ENCODE measurements at places on chromosomes 2 and 18.

GRCh38 chr18:62790871-62791772 lies 75.8 kb downstream of the PHLPP1 start:
- DNase-seq: no peak

GRCh38 chr2:72278046-72278445 lies 130.4 kb upstream of the CYP26B1 start:
- no peak for DNase-seq

DNA sequence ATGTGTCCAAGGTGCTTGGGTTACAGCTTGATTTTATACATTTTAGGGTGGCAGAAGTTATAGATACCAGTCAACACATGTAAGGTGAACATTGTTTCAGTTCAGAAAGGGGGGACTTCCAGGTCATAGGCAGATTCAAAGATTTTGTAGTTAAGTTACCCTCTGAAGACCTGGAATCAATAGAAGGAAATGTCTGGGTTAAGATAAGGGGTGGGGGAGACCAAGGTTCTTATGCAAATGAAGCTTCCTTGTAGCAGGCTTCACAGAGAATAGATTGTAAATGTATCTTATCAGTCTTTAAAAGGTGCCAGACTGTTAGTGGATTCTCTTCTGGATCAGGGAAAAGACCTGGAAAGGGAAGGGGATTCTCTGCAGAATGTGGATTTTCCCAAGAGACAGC lies 42.4 kb downstream of the BMPR2 start:
- DNase-seq: no peak

DNA sequence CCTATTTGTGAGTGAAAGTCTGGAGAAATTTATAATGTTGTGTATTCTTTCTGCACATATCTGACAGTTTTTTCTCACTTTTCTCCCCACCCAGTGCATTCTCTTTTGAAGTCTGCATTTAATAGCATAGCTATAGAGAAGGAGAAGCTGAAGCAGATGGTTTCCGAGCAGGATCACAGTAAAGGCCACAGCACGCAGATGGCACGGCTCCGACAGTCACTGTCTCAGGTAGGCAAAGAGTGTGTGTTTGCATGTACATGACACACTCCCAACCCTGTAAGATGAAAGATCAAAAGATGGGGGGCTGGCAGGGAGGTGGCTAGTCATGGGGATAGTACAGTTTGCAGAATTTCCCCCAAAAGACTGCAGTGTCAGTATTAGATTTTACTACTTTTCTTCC lies 89.4 kb downstream of the PRKRA start:
- no peak for DNase-seq

DNA sequence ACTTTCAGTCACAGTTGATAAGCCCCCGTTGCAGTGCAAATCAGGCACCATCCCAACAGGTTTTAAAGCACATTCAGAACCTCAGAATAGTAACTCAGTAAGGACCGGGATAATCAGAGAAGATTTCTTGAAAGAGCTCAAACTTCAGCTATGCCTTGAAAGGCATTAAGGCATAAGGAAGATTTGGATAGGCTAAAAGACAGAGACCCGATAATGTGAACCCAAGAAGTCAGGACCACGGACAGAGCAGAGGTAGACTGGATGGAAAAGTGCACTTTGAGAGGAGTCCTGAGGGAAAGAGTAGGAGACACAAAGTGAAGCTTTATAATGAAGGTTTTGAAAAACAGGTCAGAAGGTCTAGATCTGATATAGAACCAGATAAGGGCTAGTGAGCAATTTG lies 36.9 kb upstream of the KLF7 start:
- no peak for DNase-seq

- DNase-seq: no peak
Measured at GRCh38 chr2:9325428-9325827, 97.9 kb downstream of the ITGB1BP1 start.

DNA sequence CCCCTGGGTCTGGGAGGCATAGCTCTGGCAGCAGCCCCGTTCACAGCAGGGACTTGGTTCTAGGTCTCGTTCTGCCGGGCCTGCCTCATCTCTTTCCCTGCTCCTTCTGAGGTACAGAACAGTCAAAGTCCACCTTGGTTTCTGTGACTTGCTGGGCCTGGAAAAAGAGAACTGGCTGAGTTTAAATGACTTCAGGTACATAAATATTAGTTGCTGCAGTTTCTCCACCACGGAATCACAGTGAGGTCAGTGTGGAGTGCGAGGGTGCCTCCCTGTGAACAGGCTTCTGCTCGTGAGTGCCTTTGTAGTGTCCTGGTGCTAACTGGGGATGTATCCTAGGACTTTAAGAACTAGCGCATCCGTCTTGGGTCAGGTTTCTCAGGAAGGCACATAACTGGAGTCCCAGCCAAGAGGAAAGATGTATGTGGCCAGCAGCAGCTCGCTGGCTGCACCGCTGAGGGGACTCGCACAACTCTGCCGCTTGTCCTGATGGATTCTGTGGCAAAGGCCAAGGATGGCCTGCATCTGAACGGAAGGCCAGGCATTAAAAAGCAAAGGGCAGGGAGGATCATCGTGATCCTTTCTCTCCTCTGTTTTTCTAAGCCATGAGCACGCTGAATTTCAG lies 188.6 kb downstream of the SH3RF3 start:
- DNase-seq: no peak

DNA sequence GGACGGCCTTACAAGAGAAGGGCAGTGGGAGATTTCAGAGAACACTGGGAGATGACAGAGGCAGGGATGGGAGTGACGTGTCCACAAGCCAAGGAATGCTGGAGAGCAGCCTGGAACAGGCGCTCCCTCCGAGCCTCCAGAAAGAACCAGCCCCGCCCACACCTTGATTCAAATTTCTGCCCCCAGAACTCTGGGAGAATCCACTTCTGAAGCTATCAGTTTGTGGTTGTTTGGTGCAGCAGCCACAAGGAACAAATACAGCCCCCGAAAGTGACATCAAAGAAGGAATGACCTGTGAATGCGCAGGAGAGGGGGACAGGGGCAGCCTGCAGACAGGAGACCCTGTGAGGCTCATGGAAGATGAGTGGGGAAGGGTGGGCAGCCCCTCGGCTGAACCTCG lies 67.3 kb downstream of the TWIST2 start:
- DNase-seq: no peak

GRCh38 chr2:29022679-29023078 lies 41.6 kb downstream of the TOGARAM2 start:
- DNase-seq: no peak

DNA sequence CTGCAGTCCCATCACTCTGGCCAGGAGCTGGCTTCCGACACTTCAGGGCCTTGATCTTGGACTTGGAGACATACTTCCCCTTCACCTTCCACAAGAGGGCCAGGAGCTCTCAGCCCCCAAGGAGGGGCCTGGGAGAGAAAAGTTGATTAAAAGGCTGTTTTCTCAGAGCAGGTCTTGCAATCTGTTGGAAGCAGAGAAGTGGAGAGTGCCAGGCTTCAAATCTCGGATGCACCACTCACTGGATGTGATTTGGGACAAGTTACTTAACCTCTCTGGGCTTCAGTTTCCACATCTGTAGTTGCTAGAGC lies 255.3 kb downstream of the CYP26B1 start:
- DNase-seq: no peak

Measured in tibial artery (tissue), 4 donors.